ENCODE measurements at places on chromosomes 7 and 10.

GRCh38 chr7:3112479-3113134, 68.9 kb upstream of the CARD11 start:
- DNase-seq, result peak; percentile 47

DNA sequence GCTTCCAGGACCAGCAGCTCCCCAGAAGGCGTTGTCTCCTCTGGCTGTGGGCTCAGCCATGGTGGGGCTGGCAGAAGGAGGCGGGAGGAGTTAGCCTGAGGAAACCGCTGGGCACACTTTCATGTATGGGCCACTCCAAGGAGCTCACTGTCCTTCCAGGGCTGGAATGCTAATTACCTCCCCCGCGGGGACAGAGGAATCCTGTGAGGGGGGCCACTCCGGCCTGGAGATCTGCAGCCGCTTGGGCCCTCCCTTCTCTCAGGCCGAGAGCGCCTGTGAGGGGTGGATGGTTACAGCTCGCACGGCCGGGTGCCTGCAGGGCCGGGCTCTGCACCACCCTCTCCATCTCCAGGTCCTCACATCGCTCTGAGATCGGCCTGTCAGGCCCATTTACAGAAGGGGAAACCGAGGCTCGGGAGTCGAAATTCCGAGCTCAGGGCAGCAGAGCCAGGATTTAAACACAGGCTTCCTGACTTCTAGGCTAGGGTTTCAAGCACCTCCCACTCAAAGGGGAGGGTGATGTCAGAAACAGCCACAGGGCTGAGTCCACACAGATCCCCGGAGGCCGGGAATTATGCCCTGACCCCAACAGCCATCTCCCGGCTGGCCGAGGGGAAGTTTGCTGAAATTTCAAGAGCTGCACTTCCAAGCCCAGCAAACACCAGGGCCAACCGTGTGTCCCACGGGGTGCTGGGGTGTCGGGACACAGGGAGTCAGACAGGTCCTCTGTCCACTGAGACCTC, 59.1 kb downstream of the PDGFA start:
- no peak for DNase-seq

DNA sequence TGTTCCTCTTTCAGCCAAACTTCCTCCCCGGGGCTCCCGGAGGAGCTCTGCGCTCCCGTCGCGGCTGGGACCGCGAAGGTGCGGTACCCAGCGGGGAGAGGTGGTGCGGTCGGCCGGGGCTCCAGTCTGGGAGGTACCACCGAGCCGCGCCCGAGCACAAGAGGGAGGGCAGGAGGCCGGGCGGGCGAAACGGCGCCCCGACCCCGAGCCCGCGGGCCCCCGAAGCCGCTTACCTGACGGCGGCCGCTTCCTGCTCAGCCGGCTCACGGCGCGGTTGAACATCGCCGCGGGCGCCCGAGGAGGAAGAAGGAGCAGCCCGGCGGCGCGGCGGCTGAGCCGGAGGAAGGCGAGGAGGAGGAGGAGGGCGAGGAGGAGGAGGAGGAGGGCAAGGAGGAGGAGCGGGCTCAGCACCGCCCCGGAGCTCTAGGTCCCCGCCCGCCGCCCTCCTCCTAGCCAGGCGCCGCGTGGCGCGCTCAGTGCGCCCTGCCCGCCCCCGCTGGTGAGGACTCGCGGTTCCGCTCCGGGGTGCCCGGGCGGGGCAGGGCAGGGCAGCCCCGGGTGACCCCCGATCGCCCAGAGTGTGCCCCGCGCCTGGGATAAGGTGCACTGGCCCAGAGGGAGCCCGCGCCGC, at the start of gene RGS10:
RGS10 (minus strand) TSS at position 363 of the 631 bp plus-strand sequence; CDS start at position 282, 81 bp downstream.
- peak; percentile 78 for DNase-seq

GRCh38 chr7:19982841-19983835, 209.7 kb upstream of the TMEM196 start:
- DNase-seq, result no peak

GRCh38 chr10:65196111-65196510, 1674.9 kb downstream of the REEP3 start:
- no peak for DNase-seq

GRCh38 chr10:93991114-93991513, 2.6 kb upstream of the PLCE1 start:
- DNase-seq, result no peak

DNA sequence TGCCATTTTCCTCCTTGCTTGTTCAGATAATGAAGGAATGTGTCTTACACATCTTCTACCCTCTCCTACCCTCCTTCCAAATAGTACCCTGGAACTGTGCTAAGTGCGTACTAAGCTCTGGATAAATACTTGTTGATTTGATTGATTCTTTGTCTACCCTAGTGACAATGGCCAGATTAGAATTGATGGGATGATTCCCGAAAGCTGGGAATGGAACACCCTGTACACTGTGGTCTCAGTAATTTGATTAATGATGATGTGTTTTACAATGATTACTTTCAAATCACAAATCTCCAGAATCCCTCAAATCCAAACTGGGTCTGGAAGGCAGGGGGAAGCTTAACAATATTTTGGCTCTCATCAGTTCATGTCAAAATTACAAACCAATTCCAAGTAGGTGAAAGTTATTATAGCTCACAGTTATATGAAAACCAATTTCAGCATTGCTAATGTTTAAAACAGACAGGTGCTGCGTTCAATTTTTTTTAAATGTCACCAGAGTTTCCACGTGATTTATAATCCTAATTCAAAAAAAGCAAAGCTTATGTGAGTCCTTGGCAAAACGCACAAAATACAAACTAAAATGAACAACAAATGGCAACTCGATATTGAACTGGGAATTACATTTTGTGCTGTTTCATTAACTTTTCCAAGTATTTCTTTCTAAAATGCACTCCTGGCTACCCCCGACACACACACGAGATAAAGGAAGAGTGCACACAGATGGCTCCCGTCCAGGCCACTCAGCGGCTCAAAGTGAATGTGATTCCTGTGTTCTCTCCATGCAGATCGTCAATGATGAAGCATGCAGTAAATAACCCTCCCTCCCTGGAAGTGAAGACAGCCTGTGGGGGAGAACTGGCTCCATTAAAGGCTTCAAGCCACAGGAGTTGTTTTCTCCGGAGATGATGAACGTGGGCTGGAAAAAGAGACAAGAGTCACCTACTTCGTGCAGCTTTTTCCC, 21.7 kb upstream of the ADRB1 start:
- DNase-seq, result no peak

DNA sequence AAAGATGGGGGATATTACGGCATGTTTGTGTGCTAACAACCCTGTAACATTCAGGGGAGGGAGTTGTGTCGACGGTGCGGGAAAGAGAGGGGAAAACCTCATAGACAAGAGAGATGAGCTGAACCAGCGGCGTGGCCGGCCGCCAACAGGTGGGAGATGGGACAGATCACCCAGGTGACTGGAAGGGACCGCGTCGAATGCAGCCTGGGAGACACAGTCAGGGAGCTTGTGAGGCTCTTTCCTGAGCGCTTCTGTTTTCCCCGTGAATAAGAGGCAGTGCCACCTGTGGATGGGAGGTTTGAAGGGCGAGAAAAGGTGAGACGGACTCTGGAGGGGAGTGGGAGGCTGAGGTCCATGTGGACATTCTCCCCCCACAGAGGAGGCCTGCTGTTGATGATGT, 9.9 kb upstream of the PRKAG2 start:
- DNase-seq, result no peak

DNA sequence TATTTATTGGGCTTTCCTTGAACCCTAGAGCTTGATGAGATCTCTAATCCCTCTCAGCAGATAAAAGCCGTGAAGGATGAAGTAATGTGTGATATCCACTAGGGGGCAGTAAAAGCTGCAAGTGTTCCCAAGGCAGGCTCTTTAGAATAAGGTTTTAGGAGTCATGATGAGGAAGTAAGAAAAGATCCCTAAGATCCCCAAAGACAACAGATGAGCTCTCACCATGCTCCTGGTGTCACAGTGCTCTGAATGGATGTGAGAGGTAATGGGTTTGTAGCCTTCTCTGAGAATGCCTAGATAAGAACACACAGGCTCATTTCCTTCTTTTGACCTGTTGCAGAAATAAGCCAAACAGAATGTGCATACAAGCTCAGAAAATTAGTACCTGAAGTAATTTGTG, 70.4 kb upstream of the ITPRID1 start:
- no peak for DNase-seq

DNA sequence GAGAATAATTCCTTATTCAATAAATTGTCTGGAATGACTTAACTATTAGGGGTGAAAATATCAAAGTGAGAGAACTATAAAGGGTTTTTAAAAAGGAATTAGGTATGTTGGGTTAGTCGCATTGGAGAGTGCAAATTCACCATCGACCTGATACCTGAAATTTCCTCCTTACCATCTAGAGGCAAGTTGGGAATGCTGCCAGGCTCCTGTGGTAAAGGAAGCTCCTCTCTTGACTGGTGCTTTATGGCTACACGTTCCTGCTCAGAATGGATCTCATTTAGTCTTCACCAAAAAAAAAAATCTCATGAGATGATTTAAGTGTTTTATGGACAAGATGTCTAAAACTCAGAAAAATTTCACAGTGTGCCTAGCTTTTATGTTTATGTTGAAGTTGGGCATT, 129.8 kb downstream of the EGFR start:
- DNase-seq, result no peak

- DNase-seq, result no peak
These were observed 3.0 kb upstream of the WASL start for GRCh38 chr7:123751821-123752220.

DNA sequence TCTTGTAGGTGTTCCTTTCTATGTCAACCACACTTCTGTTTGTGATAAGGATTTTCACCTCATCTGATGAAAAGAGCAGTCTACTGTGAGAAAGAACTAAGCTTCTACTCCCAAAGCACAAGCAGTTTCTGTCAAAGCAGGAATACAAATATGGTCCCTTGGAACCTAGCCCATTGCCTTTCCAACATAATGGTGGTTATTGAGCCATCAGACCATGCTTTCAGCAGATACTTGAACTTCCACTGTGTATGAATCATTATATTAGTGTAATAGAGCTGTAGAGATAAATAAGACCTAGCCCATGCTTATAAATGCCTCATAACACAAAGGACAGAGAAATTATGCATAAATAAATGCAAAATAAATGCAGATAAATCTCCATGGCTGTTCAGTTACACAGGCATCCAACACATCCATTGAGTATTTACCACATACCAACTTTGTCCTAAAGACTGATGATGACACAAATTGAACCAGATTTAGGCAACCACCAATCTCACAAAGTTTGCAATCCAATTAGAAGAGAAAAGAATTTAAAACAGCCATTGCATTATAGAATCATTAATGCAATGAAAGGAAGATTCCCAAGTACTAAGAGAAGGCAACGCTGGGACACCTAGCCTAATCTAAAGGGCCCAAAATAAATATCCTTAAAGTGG, 729.4 kb upstream of the C7orf33 start:
- DNase-seq, result no peak

DNA sequence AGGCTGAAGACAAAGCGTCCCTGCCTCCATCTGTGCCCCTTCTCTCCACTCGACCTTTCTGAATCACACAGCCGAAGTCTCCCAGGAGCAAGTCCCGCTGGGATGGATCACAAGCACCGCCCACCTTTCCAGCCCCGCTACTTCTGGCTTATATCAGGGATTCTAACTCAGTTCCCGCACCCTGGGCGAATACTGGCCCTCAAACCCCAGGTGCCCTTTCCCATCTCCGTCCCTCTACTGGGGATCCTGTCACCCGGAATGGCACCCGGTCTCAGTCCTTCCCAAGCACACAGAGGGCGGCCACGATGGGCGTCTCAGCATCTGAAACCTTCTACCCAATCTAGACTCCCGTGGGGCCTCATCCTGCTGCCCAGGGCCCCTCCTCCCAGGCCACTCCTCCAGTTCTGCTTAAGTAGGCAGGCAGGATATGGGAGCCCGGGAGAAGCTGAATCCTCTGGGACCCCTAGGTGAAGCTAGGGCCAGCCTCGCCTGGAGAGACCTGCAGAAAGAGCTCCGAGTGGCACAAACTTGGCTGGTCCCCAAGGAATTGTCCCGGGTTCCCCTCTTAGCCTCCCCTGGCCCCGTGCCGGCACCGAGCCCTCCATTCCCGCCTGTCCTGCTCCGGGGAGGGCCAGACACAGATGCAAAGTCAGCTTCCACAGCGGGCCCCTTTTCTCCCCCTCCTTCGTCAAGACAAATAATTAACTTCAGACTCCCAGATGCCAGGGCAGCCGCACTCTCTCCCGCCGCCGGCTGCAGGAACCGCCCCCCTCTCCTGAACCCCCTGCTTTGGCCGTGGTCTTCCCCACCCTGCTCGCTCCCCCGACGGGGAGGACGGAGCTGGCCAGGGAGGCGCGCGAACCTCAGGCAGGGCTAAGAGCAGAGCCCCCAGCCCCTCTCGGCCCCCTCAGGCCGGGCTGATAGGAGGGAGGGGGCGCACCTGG, 612 bp downstream of the KCP start:
- no peak for DNase-seq

GRCh38 chr10:100303724-100304319, 17.3 kb upstream of the BLOC1S2 start:
- DNase-seq, result no peak

DNA sequence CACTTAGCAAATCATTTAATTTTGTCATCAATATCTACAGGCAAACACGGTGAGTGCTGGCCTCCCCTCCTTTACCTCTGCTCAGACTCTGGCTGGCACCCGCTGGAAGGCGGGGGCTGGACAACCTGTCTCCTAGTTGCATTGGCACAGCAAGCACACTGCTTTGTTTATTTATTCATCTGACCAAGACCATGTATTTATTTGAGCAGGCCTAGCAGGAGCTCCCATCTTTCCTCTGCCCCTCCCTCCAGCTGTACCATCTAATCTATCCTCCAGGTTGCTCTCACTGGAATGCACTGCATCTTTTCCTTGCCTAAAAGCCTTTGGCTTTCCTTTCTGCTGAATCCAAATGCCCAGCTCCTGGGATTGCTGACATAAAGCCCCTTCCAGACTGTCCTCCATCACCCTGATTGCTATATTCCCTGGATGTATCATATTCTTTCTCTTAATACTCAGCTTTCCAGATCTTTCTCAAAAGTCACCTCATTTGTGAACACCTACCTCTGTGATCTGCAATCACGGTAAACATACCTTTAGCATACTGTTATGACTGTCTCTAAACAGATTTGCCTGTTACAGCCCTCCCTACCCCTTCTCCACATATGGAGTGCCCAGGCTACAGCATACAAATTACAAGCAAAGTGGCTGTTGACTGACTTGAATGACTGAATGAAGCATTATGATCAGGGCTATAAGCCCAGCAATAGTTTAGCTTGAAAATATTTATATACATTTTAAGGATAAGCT, 9.6 kb downstream of the ELMO1 start:
- no peak for DNase-seq
